IPS DF 19.7 (cell line): ENCODE measurements at places on chromosomes 3 and 15.

DNA sequence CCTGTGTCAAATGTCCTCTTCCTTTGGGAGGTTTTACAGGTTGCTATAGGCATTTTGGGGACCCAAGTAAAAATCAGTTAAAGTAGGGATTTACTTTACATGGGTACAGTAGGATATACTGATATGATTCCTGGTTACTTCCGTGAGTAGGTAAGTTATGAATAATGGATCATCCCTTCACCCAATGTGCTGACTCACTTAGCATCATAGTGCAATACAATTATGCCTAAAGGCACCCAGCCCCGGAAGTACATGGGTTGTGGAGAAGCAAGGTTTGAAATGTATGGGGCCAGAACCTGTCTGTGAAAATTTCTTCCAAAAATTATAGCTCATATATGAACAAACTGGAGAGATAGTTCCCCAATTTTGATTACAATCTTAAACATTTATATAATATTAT, 64.0 kb downstream of the GLB1 start:
- DNase-seq = no peak

DNA sequence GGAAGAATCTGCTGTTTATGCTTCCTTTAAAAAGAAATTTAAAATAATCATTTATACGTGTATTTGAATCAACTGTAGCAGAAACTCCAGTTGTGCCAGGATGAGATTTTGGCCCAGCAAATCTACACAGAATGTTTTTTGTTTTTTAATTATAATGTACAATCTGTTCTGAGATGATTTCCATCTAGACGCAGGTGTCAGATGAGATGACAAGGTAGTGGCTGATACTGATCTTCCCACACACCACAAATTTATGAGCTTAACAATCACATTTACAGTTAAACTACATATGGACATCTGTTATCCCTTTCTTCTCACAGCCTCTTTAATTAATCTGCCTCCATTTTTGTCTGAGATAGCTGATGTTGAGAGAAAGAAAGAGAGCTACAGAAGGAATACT, 23.6 kb downstream of the DCLK3 start:
- DNase-seq = no peak

GRCh38 chr15:63981596-63982320, 64.5 kb downstream of the DAPK2 start:
- DNase-seq = no peak

- no peak for DNase-seq
Measured at GRCh38 chr3:45566951-45567411, 27.6 kb upstream of the LIMD1 start.

DNA sequence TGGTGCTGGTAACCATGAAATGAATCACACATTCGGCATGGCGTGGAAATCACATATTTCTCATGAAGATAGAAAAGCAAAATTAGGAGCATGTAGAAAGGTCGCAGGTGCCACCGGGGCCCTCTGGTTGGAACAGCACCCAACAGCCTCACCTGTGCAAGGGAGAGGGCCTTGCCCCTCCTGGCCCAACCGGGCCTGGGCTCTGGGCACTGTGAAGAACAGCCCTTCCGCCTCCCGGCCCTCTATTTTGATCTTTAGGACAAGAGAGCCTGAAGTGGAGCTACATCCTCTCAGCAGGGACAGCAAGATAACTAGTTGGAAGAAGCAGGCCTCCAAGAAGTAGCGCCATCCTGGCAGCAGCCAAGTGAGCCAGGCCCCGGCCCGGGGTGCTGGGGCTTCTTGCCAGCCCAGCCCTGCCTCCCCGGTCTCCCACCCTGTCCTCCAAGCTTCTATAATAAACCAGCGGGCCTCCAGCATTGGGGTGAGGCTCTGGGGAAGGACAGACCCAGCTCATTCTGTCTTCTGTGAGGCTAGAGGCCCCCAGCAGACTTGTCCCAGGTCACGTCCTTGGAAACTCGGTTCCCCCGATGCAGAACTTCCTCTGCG, 46.1 kb upstream of the FGD5 start:
- no peak for DNase-seq

DNA sequence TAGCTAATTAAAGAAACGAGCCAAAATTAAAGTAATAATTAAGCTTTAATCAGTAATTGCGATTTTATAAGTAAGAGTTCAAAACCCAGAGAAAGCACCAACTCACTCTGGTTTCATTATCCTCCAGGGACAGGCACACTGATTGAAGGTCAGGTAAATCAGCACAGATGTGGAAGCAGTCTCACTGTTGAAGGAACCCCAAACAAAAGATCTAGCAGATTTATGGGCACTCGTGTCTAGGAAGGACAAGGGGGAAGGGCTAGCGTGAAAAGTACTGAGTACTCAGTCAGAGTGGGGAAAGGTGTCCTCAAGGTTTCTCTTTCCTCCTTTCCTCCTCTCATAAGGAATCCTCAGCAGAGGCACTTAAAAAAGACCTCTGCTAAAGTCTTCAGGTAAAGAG, 320.1 kb downstream of the PYDC2 start:
- DNase-seq = no peak

GRCh38 chr3:8423307-8423706, 78.3 kb upstream of the LMCD1 start:
- no peak for DNase-seq

GRCh38 chr3:87710511-87710910, 348.3 kb downstream of the CGGBP1 start:
- no peak for DNase-seq

- DNase-seq = peak; percentile 70
Measured at GRCh38 chr3:30258426-30259392, 347.7 kb upstream of the TGFBR2 start.

GRCh38 chr3:177596816-177597271, 399.6 kb upstream of the TBL1XR1 start:
- no peak for DNase-seq

GRCh38 chr3:167437428-167438139, 36.3 kb downstream of the SERPINI2 start:
- DNase-seq = no peak

DNA sequence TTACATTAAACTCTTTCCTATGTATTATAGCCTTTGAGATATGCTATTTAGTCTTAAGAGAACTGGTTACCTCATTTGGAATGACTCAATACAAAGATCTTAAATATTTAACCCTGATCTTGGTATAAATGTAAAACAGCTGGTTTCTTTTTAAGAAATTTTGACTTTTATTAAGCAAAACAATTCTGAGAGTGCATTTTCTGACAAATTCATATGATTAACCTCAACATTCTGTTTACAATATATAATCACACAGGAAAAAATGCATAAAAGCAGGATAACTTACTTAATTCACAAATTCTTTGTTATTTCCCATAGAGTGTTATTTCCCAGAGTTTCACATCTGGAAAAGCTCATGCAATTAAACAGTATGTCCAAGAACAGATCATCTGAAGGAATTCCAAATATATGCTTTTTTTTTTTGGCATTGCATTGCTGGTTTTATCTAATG, 400.4 kb upstream of the THBS1 start:
- no peak for DNase-seq

- no peak for DNase-seq
Measured at GRCh38 chr3:123110282-123110975, 43.6 kb downstream of the PDIA5 start.

- DNase-seq = peak; percentile 15
Measured at GRCh38 chr3:156406393-156406792, 148.5 kb downstream of the SSR3 start.

- DNase-seq = no peak
Measured at GRCh38 chr3:71186801-71187200, 396.7 kb downstream of the FOXP1 start.
